Hypothalamus (tissue), 51 donors: ENCODE measurements at places on chromosomes 7 and 10.
A peak's percentile ranks its signal among the peaks of the same experiment; 100 is the strongest.

- DNase-seq: no peak
Measured at GRCh38 chr7:32117837-32118236, 47.6 kb upstream of the PDE1C start.

GRCh38 chr10:124696446-124697392, 47.5 kb downstream of the FAM53B start:
- no peak for DNase-seq

DNA sequence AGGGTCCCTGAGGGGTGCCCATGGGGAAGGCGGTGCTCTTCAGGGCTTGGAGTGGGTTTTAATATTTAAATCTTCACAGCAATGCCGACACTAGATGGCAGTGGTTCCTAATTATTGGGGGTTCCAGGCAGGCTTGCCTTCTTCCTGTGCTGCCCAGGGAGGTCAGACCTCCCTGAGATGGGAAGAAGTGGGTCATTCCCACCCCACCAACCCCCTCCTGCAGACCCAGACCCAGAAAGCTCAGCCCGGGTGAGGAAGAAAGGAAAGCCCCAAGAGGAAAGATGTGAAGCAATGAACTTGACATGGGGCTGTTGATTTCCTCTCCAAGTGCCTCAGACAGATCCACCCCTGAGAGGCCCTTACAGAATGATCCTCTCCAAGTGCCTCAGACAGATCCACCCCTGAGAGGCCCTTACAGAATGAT, 85.1 kb upstream of the LANCL2 start:
- no peak for DNase-seq

DNA sequence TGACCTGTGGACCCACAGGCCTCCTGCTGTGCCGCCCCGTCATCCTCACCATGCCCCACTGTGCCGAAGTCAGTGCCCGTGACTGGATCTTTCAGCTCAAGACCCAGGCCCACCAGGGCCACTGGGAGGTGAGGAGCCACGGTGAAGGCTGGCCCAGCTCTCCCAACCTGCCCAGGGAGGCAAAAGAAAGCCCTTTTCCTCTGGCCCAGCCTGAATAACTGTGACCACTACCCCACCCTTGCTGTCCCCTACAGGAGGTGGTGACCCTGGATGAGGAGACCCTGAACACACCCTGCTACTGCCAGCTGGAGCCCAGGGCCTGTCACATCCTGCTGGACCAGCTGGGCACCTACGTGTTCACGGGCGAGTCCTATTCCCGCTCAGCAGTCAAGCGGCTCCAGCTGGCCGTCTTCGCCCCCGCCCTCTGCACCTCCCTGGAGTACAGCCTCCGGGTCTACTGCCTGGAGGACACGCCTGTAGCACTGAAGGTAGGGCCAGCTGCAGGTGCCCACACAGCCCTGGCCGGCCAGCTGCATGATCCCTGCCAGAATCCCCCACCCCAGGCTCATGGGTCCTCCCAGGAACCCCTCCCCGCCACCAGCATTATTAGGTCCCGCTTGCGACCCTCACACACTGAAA, 25.5 kb upstream of the SLC29A3 start:
- DNase-seq: no peak

DNA sequence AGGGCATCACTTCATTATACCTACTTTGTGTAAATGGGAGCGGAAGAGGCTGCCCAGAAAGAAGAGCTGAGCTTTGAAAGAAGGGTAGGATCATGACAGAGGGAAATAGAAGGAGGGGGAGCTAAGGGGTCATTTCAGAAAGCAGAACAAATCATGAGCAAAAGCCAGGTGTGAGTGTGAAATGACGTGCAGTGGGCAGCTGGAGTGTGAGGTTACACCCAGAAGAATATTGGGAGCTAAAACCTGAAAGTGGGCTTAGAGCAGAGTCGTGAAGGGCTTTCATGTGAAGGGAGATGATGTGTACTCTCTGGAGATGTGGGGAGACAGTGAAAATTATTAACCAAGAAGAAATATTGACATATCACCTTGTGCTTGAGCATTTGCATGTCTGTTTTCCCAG, 245.0 kb upstream of the YAE1 start:
- no peak for DNase-seq

- no peak for DNase-seq
Measured at GRCh38 chr10:86962136-86962980, 4.0 kb downstream of the SNCG start.

DNA sequence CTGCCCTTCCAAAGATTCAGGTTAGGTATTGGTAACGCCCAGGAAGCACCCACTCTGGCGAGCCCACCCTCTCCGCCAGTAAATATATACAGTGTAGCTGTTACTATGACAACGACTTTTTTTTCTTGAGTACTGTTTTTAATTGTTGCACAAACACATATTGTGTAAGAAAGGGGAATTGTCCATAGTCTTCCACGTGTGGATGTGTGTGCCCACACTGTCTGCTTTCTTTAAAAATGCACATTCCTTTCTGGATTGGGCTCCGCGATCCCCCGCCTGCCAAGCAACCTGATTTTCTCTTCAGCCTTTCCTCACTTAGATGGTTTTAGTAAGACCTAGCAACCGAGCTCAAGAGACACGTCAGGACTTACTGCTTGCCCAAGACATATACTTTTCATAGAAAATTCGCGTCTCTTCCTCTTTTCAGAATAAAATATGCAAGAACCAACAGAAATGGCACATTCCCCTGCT, 247.8 kb downstream of the EBF3 start:
- DNase-seq: no peak

GRCh38 chr10:114095559-114096337, 52.1 kb downstream of the ADRB1 start:
- no peak for DNase-seq

- DNase-seq: no peak
Measured at GRCh38 chr10:14701466-14701865, 73.2 kb downstream of the FAM107B start.

- DNase-seq: no peak
Measured at GRCh38 chr10:100516847-100517246, 2.8 kb downstream of the SEC31B start.

DNA sequence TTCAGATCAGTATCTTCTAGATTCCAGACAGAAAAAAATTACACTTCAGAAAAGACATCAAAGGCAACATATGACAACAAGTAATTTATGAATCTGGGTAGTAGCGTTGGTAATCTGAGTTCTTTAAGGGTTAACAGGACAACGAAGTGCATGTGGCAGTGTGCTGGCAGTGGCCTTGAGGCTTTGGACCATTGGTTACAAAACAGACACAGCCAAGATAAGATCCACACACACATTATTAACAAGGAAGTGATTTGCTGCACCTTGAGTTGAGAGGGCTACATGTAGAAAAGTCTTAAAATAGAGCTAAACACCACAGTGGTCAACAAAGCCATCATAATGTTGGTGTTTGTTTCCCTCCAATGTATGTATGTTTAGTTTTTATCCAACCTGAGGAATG, 40.6 kb downstream of the AKR1D1 start:
- no peak for DNase-seq

GRCh38 chr10:46292573-46293023, 5.8 kb downstream of the ANTXRL start:
- no peak for DNase-seq

DNA sequence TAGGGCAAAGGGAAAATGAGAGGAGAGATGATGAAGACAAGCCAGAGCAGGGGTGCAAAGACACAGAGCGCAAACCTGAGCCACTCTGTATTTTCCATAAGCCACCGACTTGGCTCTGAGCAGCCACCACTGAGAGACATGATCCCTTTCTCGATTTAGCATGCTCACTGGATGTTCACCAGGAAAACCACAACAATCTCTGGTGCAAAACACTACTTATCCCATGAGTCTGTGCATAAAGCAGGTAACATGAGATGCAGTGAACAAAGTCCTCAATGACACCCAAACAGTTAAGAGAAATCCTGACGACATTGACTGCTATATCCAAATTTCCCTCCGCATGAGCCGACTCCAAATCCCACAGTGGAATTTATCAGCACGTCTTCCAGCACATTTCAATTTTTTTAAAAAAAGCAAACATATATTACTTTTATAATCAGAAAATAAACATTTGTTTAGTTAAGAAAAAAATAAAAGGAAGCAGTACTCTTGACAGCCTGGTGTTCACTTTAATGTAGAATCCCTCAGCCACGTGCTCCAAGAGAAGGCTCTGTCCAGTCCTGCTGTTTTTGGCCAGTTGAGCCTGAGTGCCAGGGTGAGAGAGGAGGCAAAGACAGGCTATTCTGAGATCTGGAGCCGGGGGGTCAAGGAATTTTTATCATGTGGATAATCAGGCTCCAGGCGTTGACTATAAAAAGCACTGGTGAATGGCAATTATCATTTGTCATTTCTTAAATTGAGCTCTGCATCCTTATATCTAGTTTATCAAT, 238.4 kb downstream of the KCNMA1 start:
- no peak for DNase-seq

- no peak for DNase-seq
Measured at GRCh38 chr7:137417464-137417863, 73.9 kb upstream of the PTN start.

GRCh38 chr10:131871673-131872005, 29.2 kb upstream of the PPP2R2D start:
- DNase-seq: no peak

DNA sequence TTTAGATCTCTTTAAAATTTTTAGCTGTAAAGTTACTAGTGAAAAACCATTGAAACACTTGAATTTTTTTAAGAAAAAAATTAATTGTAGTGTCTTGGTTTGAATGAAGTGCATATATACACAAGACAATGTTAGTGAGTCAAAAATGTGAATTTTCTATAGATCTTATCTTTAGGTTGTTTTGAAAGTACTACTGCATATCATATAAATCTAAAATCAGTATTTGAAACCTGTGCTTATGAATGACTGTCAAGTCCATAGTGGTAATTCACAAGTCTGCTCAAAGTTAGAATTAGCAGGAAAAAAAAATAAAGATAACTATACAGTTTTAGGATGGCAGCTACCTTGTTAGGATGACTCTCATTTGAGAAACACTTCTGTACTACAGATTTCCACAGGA, 25.0 kb downstream of the TES start:
- no peak for DNase-seq

- DNase-seq: no peak
Measured at GRCh38 chr10:97149079-97149531, 36.7 kb downstream of the SLIT1 start.

DNA sequence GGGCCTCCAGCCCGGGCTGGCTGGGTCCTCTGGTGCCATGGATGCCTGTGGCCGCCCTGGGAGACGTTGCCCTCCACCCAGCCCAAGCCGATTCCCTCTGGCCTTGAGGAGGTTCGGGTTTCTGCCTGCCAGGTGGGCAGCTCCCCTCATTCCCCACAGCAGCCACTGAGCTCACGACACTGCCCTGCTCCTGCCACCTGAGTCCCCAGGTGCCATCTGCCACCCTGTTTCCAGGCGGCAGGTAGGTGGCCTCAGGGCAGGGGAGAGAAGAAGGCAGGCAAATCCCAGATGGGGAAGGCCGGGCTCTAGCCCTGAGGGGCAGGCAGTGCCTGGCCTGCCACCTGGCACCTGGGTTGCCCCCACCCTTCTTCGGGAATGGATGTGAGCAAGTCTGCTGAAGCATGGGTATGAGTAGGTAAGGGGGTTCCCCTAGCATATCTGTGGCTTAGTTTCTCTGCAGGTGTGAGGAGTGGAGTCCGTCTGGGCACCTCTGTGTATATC, 92.2 kb upstream of the PPIF start:
- no peak for DNase-seq

DNA sequence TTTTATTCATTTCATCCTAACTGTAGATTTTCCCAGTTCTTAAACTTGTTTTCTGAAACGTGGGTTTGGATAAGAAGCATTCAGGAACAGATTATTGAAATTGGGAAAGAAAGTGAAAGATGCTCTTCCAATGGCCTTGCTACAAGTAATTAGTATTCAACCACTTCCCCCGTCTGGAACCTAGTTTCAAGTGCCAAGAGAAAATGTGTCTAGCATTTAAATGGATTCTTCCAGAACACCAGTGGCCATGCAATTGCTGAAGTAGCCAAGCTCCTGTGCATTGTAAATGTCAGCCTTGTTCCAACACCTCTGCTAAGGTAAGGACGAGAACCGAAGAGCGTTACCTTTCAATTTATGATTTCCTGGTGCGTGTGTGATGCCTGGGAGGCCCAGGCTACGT, 68.2 kb downstream of the PFKFB3 start:
- no peak for DNase-seq

DNA sequence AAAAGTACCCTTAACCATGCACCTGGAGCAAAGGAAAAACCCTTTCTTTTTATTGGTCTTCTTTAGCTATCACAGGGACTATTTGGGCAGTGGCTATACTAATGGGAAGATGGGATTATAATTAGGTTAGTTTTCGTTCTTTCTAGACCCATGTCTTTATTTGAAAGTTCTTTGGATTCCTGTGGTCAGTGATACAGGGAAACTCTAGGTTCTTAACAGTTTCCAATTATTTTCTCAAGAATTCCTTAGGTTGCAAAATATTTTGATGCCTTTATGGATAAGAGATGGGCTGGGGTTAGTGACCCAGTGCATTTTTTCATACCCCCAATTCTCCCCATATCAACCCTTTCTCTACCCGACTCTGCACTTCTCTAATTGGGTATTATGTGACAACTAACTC, 49.0 kb downstream of the ADD3 start:
- DNase-seq: no peak

DNA sequence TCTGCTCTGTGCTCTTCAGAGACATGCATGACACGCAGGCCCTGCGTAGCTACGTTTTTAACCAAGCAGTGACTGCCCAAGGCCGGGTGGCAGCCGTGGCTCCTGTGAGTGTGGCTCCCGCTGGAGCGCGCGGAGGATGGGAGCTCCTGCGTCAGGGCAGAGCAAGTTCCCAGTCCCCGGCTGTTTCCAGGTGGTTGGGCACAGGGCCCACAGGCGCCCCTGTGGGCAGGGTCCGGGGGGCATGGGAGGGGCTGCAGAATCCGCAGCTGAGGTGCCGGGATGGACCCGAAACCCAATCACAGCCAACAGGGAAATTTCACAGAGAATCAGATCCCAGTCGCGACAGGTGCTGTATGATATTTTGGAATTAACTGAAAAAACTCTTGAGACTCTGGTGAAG, 9.8 kb downstream of the NKX6-2 start:
- DNase-seq: no peak

DNA sequence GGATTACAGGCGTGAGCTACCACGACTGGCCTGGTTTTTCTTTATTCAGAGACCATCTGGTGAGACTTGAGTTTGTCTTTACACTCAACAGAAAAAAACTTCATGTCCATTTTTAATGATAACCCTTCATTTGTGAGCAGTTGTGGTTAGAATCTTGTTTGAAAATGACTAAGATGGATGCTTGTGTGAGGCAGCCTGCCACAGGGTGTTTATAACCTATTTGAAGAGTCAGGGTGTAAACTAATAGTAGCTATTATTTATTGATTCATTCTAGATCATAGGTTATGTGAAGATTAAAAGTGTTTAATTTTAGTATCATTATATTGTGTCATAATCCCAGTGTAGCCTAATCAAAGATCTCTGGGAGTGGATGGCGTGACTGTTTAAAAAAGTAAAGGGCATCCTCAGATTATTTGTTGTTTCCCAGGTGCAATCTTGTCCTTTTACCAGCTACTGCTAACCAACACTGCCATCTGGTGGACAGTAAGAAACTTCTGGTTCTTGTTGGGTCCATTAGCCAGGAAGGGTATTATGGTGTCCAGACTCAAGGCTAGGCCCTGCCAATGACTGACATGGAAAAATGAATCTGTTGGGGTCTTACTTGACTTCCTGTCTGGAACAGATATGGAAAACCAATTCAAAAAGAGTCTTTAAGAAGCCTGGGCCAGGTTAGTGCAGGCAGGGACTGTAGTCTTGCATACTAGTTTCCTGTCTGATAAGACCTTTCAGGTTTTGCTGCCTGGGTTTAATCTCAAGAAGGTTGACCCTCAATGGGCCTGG, 24.9 kb downstream of the NRBF2 start:
- peak; percentile 8 for DNase-seq
